ENCODE measurements at places on chromosomes 12 and 14.

DNA sequence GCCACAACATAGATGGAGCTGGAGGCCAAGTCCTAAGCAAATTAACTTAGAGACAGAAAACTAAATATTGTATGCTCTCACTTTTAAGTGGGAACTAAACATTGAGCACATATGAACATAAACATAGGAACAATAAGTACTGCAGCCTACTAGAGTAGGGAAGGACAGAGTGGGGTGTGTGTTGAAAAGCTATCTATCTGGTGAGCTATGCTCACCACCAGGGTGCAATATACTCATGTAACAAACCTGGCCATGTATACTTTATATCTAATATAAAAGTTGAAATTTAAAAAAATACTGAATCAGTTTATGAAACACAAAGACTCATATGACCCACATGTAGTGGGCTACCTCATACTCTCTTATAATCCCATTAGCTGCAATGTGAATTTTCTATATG lies 1305.0 kb downstream of the LRFN5 start:
- no peak for DNase-seq

- no peak for DNase-seq
These were observed 144.9 kb downstream of the SRGAP1 start for GRCh38 chr12:63989301-63989845.

GRCh38 chr12:193261-193660 lies 20.7 kb downstream of the SLC6A12 start:
- no peak for DNase-seq

GRCh38 chr12:86777325-86777724 lies 521.1 kb upstream of the MGAT4C start:
- DNase-seq = no peak

- DNase-seq = no peak
These were observed 13.5 kb upstream of the TUBA1C start for GRCh38 chr12:49251357-49251756.

GRCh38 chr12:79911889-79912656 lies 22.8 kb downstream of the PPP1R12A start:
- DNase-seq = no peak

DNA sequence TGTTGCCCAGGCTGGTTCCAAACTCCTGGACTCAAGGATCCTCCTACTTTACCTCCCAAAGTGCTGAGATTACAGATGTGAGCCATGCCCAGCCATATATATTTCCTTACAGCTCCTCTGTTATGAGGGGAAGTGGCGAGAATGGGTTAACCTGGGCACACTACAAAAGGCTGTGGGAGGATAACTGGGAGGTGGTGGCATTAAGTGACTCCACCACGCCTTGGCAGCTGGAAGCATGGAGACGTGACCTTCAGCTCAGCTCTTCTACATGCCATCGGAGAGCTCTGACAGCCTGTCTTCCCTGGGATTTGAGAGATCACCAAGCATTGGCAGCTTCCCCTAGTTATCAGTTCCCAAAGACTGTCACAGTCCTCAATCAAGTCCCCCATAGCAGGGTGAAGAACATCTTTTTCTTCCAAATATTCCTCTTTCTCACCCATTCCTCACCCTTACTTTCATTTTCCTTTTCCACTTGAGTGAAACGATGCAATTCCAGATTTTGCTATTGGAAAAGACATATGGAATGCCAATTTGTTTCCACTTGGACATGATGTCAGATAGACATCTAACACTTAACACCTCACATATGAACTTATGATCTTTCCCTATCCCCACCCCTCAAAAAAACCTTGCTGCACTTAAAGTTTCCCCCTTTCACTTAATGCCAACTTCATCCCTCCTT lies 48.5 kb downstream of the PHLDA1 start:
- DNase-seq = no peak
